Caco-2 (cell line): ENCODE measurements at places on chromosomes 6 and 20.

DNA sequence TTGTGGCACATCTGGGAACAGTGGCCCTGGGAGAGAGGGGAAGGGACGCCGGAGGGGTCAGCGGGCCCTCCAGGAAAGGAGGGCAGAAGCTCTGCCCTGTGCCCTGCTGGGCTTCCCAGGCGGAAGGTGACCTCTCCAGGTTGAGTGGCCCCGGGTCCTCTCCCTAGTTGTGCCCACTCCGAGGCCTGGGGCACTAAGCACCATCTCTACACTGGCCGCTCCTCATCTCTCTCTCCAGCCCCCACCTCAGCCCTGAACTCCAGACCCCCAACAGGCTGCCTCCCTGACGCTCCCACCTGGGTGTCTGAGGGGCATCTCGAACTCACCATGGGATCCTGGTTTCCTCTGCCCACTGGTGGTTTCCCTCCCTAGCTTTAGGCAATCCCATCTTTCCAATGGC is 18.1 kb downstream of the KCNG1 start:
- no peaks in the 10 kb centered on the region for H3K4me1 ChIP-seq
- no peaks in the 10 kb centered on the region for H3K36me3 ChIP-seq
- no peak overlapping the region for H3K27ac ChIP-seq
- peaks cover 8% of the 10 kb centered on the region for H3K27me3 ChIP-seq

GRCh38 chr20:49562311-49563014 is 5.5 kb downstream of the PTGIS start:
- DNase-seq: no peak
- H3K36me3 ChIP-seq: no peaks in the 10 kb centered on the region
- peak overlapping the region; percentile 2 for H3K27ac ChIP-seq
- no peaks in the 10 kb centered on the region for H3K27me3 ChIP-seq
- H3K4me1 ChIP-seq: peaks cover 30% of the 10 kb centered on the region

- no peaks in the 10 kb centered on the region for H3K36me3 ChIP-seq
- no peak for DNase-seq
- H3K4me3 ChIP-seq: no peak overlapping the region
- H3K27ac ChIP-seq: no peak overlapping the region
Measured at GRCh38 chr6:98794307-98794842, 40.0 kb upstream of the POU3F2 start.

GRCh38 chr6:52423448-52423847 is 3.3 kb downstream of the EFHC1 start:
- no peaks in the 10 kb centered on the region for H3K36me3 ChIP-seq
- DNase-seq: no peak
- peaks cover 15% of the 10 kb centered on the region for H3K4me1 ChIP-seq
- H3K4me3 ChIP-seq: no peak overlapping the region

- H3K4me1 ChIP-seq: no peaks in the 10 kb centered on the region
- H3K36me3 ChIP-seq: no peaks in the 10 kb centered on the region
- no peak for DNase-seq
Measured at GRCh38 chr6:140083375-140083774, 708.9 kb upstream of the CITED2 start.
